Eye (tissue), 1 donor: ENCODE measurements at places on chromosomes 2 and 18.
A peak's percentile ranks its signal among the peaks of the same experiment; 100 is the strongest.

GRCh38 chr2:8003462-8004075 lies 678.3 kb upstream of the ID2 start:
- DNase-seq: peak; percentile 80

DNA sequence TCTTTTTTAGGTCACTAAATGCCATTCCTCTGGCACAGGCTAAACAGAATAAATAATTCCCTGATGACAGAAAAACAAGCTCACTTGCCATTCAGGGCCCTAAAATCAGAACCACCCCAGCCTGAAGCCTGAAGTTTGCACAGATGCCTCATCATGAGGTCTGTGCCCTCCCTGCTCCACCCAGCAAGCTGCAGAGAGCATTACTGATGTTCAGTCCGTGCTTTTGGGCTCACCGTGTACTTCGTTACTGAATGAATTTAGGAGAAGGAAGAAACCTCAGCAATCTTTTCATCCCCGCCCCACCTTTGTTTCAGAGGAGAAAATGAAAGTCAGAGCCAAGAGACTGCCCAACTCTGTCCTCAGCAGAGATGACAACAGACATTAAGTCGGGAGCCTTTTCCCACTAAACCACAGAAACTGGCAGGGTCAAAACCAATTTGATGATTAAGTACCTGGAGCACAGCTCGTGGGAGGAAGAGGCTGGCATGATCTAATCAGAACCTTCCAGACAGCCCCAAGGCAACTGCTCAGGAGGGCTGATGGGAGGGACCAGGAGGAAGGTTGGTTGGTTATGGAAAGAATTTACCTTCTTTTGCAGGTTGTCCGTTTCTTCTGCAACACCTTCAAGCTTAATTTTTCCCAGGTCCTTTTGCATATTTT lies 122.7 kb downstream of the LAMA1 start:
- no peak for DNase-seq

DNA sequence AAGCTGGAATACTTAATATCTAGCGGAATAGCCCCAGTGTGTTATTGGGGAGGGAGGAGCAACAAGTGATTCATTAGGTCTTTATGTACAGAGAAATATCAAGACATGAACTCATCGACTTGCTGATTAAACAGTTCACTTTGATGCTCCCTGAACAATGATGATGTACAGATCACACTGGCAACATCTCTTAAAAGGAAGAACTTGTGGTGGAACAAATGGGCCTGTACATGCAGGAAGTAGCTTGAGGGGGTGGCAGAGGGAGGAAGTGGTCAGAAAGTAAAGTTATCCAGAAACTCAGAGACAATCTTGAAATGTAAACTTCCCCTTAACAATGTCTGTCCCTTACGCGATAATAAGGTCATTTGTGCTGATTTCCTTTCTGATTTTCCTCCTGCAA lies 90.5 kb downstream of the NXPH2 start:
- no peak for DNase-seq

DNA sequence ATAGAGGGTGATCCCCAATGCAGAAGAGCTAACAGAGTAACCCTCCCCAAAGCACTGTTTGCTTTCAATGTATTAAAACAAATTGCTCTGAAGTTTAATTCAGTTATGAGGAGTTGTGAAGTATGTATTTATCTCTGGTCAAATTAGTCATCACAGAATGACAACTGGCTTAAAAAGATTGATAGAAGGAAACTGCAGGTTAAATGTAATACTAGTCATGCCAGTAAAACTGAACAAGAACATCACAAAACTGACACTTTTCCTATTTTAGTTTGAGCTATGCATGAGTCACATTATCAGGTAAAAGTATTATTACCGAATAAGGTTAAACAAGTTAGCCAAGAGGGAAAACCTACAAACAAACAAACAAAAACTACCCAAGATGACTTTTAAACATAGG lies 99.0 kb upstream of the ACVR1C start:
- no peak for DNase-seq

DNA sequence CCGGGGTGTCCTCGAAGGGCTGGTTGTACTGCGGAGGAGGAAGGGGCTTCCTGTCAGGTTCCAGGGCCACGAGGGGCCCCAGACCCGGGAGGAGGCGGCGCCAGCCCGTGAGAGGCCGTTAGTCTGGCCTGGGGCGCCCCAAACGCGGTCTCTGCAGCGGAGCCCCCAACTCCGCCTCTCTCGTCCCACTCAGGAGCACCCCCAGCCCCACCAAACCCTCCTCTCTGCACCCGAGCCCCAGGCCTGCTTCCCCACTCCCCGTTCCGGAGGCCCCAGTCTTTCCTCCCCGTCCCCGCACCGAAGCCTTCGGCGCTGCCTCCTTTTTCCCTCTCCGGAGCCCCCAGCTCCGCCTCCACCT lies 473 bp downstream of the HJURP start:
- no peak for DNase-seq

DNA sequence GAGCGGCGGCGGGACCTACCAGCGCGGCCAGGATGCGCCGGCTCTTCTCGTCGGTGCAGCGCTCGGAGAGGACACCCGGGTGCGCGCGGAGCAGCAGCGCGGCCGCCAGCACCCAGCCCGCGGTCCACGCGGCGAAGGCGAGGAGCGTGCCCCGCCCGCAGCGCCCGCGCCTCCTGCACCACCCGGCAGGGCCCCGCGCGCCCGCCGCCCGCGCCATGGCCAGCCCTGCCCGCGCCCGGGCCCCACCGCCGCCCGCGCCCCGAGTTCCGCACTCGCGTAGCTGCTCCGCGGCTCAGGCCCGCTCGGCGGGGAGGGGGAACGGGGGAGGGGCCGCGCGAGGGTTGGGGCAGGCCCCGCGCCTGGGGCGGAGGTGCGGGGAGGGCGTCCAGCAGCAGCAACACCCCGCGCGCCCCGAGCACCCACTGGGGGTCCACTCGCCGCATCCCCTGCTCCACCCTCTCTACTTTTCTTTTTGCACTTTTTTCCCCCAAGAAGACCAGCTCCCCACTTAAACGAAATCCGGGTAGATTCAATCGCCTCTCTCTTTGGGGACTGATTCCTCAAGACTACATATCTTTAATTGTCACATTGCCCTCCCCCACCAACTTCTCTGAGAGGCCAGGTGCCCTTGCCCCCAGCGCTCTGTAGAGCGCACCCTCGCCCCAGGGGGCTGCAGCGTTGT lies at the start of gene DIPK1C:
TSS of gene DIPK1C (minus strand) at position 266 of the 682 bp plus-strand sequence. CDS start at position 217, 49 bp downstream.
- peak; percentile 56 for DNase-seq
